ENCODE measurements at places on chromosomes 11 and 22.
A peak's percentile ranks its signal among the peaks of the same experiment; 100 is the strongest.

DNA sequence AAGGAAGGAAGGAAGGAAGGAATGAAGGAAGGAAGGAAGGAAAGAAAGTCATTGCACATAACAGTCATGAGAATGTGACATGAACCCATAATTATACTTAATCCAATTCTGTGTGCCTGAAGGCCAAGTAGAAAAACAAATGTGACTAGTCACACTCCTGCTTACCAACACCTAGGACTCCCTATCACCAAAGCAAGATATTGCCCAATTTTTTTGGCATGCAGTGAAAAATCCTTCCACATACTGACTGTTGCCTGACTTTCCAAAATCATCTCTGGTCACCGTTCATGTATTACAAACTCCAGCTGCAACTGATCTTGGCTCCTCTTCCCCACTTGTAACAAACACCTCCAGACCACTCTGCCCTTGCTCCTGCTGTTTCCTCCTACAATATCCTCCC, 516.8 kb downstream of the OPCML start:
- no peak for DNase-seq
- H3K4me1 ChIP-seq, result peaks cover 26% of the 10 kb centered on the region
- H3K27me3 ChIP-seq, result no peaks in the 10 kb centered on the region
- H3K36me3 ChIP-seq, result no peaks in the 10 kb centered on the region
- H3K27ac ChIP-seq, result no peak overlapping the region
- H3K4me3 ChIP-seq, result no peak overlapping the region

GRCh38 chr22:26851125-26851524, 193.7 kb downstream of the MIAT start:
- no peak overlapping the region for H3K4me3 ChIP-seq
- peak; percentile 18 for DNase-seq
- no peaks in the 10 kb centered on the region for H3K4me1 ChIP-seq
- H3K27me3 ChIP-seq, result peaks cover 5% of the 10 kb centered on the region
- H3K36me3 ChIP-seq, result no peaks in the 10 kb centered on the region

- H3K27ac ChIP-seq, result no peak overlapping the region
- H3K4me3 ChIP-seq, result peak overlapping the region; percentile 75
- DNase-seq, result no peak
- H3K36me3 ChIP-seq, result peaks cover 27% of the 10 kb centered on the region
- no peaks in the 10 kb centered on the region for H3K27me3 ChIP-seq
Observed at GRCh38 chr11:64802370-64803157, 450 bp downstream of the MAP4K2 start.

GRCh38 chr11:12005476-12005875, 3.0 kb downstream of the DKK3 start:
- H3K27ac ChIP-seq, result no peak overlapping the region
- H3K4me1 ChIP-seq, result peaks cover 4% of the 10 kb centered on the region
- peaks cover 24% of the 10 kb centered on the region for H3K27me3 ChIP-seq

DNA sequence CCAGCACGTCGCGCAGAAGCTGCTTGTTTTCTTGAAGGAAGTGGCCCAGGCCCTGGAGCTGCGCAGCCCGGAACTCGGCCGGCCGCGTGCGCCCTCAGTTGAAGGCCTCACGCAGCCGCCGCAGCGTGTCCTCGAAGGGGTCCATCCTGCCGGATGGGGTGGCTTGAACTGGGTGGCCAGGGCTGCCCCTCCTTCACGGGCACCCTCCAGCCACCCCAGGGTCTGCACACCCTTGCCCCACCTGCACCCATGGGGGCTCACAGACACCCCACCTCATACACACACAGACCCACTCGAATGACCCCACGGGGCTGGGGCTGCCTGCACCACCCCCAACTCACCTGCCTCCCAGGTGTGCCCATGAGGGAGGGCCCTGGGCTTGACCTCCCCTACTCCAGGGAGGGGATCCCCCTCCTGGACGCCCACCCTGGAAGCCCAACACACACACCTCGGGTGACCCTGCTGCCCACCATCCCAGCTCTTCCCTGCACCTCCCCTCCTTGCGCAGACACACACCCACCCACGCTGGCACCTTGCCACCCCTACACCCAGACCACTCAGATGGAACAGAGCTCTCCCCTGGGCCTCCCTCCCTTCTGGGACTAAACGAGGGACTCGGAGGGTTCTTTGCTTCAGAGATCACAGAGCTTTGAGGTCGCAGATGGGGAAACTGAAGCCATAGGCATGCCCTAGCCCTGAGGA, 6.8 kb downstream of the ALDH3B2 start:
- DNase-seq, result no peak
- no peaks in the 10 kb centered on the region for H3K36me3 ChIP-seq
- no peak overlapping the region for H3K4me3 ChIP-seq
- no peaks in the 10 kb centered on the region for H3K4me1 ChIP-seq

GRCh38 chr11:59204746-59205145, 8.0 kb downstream of the MPEG1 start:
- no peak overlapping the region for H3K27ac ChIP-seq
- H3K4me3 ChIP-seq, result no peak overlapping the region
- no peaks in the 10 kb centered on the region for H3K27me3 ChIP-seq
- DNase-seq, result no peak
- peaks cover 44% of the 10 kb centered on the region for H3K36me3 ChIP-seq

- no peak overlapping the region for H3K4me3 ChIP-seq
- no peak overlapping the region for H3K27ac ChIP-seq
- peaks cover 16% of the 10 kb centered on the region for H3K4me1 ChIP-seq
- peaks cover 5% of the 10 kb centered on the region for H3K27me3 ChIP-seq
Observed at GRCh38 chr11:114085965-114086793, 26.7 kb downstream of the ZBTB16 start.

DNA sequence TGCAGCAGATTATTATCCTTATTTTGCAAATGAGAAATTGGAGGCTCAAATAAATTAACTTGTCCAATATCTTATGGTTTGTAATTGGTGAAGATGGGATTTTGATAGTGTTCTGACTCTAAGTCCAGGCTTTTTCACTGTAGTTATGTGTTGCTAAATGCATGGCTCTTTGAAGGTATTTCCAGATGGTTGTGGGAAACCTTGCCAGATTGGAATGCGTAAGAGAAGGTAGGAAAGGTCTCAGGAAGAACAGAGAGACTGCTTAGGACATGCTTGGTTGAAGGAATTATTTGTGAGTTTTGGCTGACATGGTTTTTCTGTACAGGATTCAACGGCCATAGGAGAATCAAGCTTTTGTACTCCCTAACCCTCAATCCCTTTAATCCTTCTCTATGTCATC, 108.6 kb downstream of the STIM1 start:
- H3K27me3 ChIP-seq, result no peaks in the 10 kb centered on the region
- no peak overlapping the region for H3K4me3 ChIP-seq
- H3K4me1 ChIP-seq, result no peaks in the 10 kb centered on the region
- H3K27ac ChIP-seq, result no peak overlapping the region

DNA sequence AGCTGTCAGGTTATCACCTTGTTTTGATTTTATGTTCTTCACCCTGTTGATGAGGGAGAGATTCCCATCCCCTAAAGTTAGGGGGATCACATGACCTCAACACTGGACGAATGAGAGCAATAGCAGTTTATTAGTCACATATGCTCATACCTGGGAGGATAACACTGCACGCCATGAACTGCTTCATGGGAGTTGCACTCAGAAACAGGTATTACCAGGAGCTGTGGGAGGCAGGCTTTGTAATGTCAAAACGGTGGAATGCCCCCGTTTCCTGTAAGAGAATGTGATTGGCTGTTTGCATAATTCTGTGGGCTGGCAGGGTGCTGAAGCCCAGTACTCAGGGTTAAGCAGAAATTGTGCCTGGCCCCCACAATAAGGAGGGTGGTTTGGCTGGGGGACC, 3.2 kb upstream of the THY1 start:
- H3K4me1 ChIP-seq, result no peaks in the 10 kb centered on the region
- no peak overlapping the region for H3K27ac ChIP-seq
- H3K4me3 ChIP-seq, result no peak overlapping the region
- H3K36me3 ChIP-seq, result no peaks in the 10 kb centered on the region

GRCh38 chr11:117144477-117145392, 648 bp downstream of the PAFAH1B2 start:
- peak overlapping the region; percentile 81 for H3K27ac ChIP-seq
- H3K27me3 ChIP-seq, result no peaks in the 10 kb centered on the region
- DNase-seq, result peak; percentile 78
- no peaks in the 10 kb centered on the region for H3K4me1 ChIP-seq

- H3K4me1 ChIP-seq, result no peaks in the 10 kb centered on the region
- peak overlapping the region; percentile 65 for H3K27ac ChIP-seq
- no peaks in the 10 kb centered on the region for H3K36me3 ChIP-seq
Observed at GRCh38 chr22:28027453-28028448, 108.7 kb upstream of the PITPNB start.

DNA sequence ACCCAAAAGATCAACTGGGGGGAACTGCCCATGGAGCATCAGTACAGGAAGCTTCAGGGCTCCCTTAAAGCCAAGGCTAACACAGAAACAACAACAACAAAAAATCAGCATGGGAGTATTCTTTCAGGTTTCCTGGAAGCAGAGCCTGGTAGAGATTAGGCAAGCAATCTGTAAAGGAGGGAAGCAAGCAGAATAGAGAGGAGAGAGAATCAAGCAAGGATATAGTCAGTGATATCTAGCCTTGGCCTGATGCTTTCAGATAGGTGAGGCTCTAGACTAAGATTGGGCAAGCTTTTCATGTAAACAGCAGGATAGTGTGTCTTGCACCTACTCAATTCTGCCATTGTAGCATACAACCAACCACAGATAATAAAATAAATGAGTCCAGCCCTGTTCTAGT, 44.4 kb upstream of the FAT3 start:
- H3K27ac ChIP-seq, result no peak overlapping the region
- H3K36me3 ChIP-seq, result no peaks in the 10 kb centered on the region
- no peaks in the 10 kb centered on the region for H3K27me3 ChIP-seq
- peaks cover 12% of the 10 kb centered on the region for H3K4me1 ChIP-seq
- DNase-seq, result no peak

- no peaks in the 10 kb centered on the region for H3K36me3 ChIP-seq
- H3K27ac ChIP-seq, result no peak overlapping the region
Observed at GRCh38 chr11:62260261-62260953, 9.6 kb upstream of the SCGB2A2 start.

DNA sequence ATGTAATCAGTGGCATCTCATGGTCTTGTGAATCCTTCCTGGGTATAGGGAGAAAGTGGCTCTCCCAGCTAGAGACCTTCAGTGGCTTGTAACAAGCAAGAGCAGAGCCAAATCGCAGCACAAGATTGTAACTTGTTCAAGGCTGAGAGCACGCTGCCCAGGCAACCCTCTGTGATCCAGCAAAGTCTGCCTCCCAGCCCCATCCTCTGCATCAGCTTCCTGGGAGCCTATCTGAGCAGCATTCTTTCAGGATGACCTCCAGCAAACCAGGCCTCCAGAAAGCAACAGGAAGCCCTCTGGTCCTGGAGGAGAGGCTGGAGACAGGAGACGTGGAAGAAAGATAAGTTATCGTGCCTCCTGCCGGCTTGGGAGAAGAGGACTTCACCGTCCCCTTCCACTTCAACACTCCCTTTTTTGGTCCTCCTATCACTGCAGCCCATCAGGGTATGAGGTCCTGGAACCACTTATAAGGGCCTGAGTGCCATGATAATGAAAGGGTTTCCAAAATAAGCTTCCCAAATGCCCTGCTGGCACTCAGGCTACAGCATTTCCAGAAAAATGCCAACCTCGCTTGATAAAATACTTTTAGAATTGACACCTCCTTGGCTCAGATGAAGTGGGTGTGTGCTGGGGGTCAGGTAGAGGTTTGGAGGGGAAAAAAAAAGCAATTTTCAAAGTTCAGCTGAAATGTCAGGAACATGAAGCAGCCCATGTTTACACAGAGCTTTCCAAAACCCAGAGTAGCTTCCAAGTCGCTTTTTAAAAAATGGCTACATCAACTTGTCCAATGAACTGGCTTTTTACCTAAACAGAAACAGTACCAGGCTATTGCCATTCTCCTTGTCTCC, 80.2 kb downstream of the PLEKHA7 start:
- H3K27ac ChIP-seq, result no peak overlapping the region
- DNase-seq, result peak; percentile 77
- peaks cover 24% of the 10 kb centered on the region for H3K4me1 ChIP-seq

- H3K27ac ChIP-seq, result no peak overlapping the region
- no peak for DNase-seq
- H3K36me3 ChIP-seq, result no peaks in the 10 kb centered on the region
- no peak overlapping the region for H3K4me3 ChIP-seq
- H3K27me3 ChIP-seq, result peaks cover 47% of the 10 kb centered on the region
Observed at GRCh38 chr11:723120-723883, 17.3 kb downstream of the EPS8L2 start.

DNA sequence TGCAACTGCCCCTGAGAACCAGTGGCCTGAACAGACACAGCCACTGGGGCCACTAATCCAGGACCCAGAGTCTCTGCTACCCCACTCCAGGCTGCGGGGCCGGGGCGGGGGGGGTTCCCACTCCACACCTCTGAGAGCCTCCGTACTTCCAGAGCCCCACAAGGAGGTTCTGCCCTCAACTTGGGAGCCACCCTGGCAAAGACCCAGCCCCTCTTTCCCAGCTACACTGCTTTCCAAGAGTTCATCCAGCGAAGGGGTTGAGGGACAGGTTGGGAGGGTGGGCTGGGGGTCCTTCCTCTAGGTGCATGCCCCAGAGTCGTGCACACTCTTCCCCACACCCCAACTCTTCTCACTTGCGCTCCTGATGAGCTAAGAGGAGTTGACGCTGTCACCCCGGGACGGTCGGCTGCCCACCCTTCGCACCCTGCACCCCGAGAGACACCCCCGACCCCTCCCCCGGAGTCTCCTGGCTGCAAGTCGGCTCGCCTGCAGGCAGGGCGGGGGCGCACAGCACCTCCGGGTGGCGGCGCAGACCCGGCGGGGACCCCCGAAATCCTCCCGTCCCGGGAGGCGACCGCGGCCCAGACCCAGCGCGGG, 531 bp downstream of the RAB3IL1 start:
- H3K27ac ChIP-seq, result no peak overlapping the region
- H3K4me1 ChIP-seq, result peaks cover 3% of the 10 kb centered on the region
- no peaks in the 10 kb centered on the region for H3K36me3 ChIP-seq

DNA sequence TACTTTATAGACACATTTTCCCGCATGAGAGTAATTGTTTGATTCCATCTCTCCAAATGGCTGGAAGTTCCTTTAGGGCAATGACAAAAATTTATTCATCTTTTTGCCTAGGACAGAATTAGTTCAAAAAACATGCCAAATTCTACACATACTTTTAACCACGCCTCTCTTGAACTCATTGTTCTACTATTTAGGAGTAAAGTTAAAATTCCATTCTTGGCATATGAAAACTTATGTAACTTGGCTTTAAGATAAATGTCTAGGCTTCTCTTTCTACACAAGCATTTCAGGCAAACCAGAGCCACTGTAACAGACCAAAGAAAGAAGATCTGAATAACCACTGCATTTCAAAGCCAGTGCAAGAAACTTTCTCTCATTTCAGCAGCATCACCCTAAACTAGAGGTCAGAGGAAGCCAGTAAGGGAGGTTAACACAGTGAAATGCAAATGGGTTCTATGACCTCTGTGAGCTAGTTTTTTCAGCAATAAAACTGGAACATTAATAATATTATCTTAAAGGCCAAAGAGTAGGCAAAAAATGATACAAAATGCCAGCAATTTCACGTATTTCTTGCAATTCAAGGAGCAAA, 73.0 kb downstream of the RSF1 start:
- no peaks in the 10 kb centered on the region for H3K27me3 ChIP-seq
- no peak for DNase-seq
- peaks cover 5% of the 10 kb centered on the region for H3K36me3 ChIP-seq
- peaks cover 6% of the 10 kb centered on the region for H3K4me1 ChIP-seq

GRCh38 chr11:86977441-86978050, 22.4 kb upstream of the FZD4 start:
- H3K4me3 ChIP-seq, result no peak overlapping the region
- no peaks in the 10 kb centered on the region for H3K4me1 ChIP-seq
- DNase-seq, result no peak
